ENCODE measurements at places on chromosomes 7 and 10. TPM values are rescaled to one million over a fixed set of nuclear protein-coding genes. Genes with fewer than 3 reads are reported as not detected.

The VWDE gene
- 2.6 TPM for total RNA-seq

GRCh38 chr10:114808982-114809381, 12.6 kb upstream of the FHIP2A start:
- H3K27ac ChIP-seq = no peak overlapping the region
- no peak for DNase-seq
- H3K36me3 ChIP-seq = no peaks in the 10 kb centered on the region

The SH2D4B gene
- 0.33 TPM for total RNA-seq

DNA sequence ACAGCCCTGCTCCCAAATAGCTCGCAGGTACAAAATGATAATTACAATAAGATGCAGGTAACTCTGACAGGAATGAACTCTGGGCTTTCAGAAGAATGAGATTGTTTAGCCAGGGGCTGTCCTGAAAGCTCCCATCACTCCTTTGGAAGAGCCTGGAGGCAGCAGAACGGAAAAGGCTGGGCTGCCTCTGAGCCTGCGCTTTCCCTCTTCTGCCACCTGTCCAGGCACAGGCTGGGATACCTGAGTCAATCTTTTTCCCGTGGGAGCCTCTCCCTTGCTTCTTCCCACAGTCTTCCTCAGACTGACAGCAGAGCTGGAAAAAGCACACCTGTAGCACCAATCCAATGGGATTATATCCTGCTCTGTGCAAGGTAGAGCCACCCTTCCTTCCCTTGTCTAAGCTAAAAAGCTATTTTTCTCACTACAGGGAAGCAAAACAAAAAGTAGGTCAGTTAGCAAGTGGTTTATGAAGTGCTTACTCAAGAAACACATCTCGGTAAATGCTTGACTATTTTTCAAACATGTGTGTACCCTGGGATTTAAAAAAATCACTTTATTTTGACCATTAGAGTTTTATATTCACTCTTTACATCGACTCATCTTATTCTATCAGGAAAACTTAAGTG, 12.3 kb upstream of the CUL1 start:
- no peak overlapping the region for H3K27ac ChIP-seq
- H3K27me3 ChIP-seq = no peaks in the 10 kb centered on the region
- no peaks in the 10 kb centered on the region for H3K4me1 ChIP-seq
- DNase-seq = no peak
- H3K36me3 ChIP-seq = no peaks in the 10 kb centered on the region

DNA sequence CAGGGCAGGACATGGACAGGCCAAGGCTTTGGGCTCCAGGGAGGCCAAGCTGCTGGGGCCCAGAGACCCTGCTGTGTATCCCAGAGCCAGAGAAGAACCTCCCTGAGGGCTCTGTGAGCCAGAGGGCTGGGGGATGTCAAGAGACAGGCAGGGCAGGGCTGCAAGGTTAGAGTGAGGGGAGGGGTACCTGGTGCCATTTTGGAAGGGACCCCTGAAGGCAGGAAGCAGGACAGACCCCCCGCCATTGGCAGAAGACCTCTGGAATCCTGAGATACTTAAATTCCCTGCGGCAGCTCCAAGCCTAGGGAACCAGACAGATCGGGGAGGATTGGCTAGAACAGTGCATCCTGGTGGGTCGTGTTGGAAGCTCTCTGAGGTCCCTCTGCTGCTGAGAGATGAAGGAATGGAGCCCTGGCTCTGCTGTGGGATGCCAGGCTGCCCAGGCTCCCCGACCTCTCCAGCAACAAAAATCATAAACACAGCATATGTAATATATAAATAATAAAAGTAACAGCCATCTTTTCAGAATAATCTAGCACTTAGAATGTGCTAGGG, 75.0 kb downstream of the LHPP start:
- H3K36me3 ChIP-seq = no peaks in the 10 kb centered on the region
- H3K4me3 ChIP-seq = no peak overlapping the region
- peaks cover 6% of the 10 kb centered on the region for H3K4me1 ChIP-seq
- no peak for DNase-seq

The CYP3A5 gene
- total RNA-seq = 170 TPM

- no peaks in the 10 kb centered on the region for H3K4me1 ChIP-seq
- H3K36me3 ChIP-seq = no peaks in the 10 kb centered on the region
- no peak for DNase-seq
- no peak overlapping the region for H3K27ac ChIP-seq
Measured at GRCh38 chr7:126755381-126755780, 497.4 kb downstream of the GRM8 start.

- H3K4me1 ChIP-seq = no peaks in the 10 kb centered on the region
- H3K27ac ChIP-seq = no peak overlapping the region
- H3K4me3 ChIP-seq = no peak overlapping the region
- H3K36me3 ChIP-seq = no peaks in the 10 kb centered on the region
- no peaks in the 10 kb centered on the region for H3K27me3 ChIP-seq
Measured at GRCh38 chr10:107847620-107848019, 683.1 kb upstream of the SORCS1 start.

The OR2A1 gene
- total RNA-seq = not detected

Data from body of pancreas (tissue), 4 donors.